Activated T-helper 2 cell treated with anti-CD3 and anti-CD28 coated beads, Interferon-gamma antibody, Interleukin-2, Interleukin-4, amounts not matched to agents 10 μg/mL and 5 μg/mL and 100 μg/mL, durations not matched to agents 14 hours and 24 hours and 36 hours (primary cell): ENCODE measurements at places on chromosomes 5 and 9. TPM values are rescaled to one million over a fixed set of nuclear protein-coding genes. Genes with fewer than 3 reads are reported as not detected.

The FCN2 gene
- total RNA-seq, result not detected in 2 replicates

DNA sequence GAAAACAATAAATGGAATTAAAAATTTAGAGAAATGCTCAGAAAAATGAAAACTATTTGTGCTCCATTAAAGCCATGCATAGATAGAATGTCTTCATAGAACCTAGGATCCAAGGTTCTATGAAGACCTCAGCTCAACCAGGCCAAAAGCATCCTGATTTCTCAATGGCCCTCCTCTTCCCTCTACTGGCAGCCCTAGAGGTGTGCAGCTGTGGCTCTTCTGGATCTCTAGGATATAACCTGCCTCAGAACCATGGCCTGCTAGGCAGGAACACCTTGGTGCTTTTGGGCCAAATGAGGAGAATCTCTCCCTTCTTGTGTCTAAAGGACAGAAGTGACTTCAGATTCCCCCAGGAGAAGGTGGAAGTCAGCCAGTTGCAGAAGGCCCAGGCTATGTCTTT is 15.1 kb downstream of the IFNA1 start:
- no peaks in the 10 kb centered on the region for H3K36me3 ChIP-seq
- no peak overlapping the region for H3K4me3 ChIP-seq
- DNase-seq, result no peak
- no peaks in the 10 kb centered on the region for H3K4me1 ChIP-seq
- H3K27ac ChIP-seq, result no peak overlapping the region

DNA sequence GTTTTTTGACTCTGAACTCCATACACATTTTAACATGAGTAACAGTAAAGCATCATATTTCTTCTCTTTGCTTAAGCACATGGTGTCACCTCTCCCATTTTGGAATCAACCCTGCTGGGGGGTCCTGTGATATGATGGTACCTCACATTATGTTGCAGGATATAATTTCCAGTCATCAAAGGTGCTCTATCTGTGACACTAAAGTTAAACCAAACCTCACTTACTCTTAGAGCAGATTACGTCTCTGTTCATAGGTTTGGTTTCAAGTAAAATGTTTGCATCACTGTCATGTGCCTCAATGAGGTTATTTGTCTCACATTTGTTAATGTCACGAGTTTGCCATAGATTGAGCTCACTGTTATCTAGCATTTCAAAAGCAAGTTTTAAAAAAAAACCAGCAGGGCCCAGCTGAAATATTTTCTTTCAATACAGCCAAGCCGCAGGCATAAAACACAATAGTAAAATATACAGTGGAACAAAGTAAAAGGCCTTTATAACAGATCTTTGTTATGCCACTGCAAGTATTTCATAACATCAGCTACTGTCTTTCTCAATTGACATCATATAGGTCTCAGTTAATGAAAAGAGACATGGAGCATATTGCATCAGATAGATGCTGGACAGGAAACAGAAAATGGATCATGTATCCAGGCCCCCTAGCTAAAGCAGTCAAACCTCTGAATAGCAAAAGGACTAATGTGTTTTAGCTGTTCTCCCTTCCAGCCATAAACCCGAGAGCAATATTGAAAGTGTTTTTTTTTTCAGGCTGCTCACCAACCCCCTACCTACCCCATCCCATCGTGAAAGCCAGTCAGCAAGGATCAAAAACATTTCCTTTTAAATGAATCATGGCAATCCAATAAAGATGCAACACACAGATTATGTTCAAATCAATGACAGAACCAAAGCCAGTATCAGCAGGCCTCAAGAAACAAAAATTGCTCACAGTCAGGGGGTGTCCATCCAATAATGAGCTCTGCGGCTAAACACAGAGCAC is 182.1 kb upstream of the ITGA1 start:
- no peak overlapping the region for H3K27ac ChIP-seq
- H3K36me3 ChIP-seq, result no peaks in the 10 kb centered on the region
- no peak overlapping the region for H3K4me3 ChIP-seq
- no peaks in the 10 kb centered on the region for H3K4me1 ChIP-seq
- no peak for DNase-seq
- no peaks in the 10 kb centered on the region for H3K27me3 ChIP-seq

- H3K4me1 ChIP-seq, result peaks cover 21% of the 10 kb centered on the region
- peak overlapping the region; percentile 95 for H3K4me3 ChIP-seq
- H3K27me3 ChIP-seq, result no peaks in the 10 kb centered on the region
- H3K36me3 ChIP-seq, result peaks cover 13% of the 10 kb centered on the region
- peak overlapping the region; percentile 89 for H3K27ac ChIP-seq
- DNase-seq, result no peak
Measured at GRCh38 chr9:130054325-130054786, 650 bp downstream of the GPR107 start.

DNA sequence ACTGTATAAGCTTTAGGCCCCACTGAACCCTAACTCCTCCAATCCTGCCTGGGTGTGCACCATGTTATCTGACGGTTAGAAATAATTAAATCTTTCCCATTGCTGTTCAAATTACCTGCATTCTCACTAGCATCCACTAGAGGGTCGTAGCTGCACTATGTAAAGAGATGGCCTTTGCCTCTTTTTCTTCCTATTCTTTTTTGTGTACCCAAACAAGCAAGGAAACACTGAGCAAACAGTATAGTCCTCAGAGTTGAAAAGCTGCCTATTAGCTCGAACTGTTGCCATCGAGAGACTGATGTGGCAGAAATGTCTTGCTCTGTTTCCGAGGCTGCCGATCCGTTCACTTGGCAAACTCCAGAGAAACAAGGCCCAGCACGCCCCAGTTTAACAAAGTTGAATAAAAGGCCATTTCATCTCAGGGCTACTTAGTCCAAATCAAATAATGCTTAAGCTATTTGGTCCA is 163.8 kb upstream of the TRPM3 start:
- no peak for DNase-seq
- no peaks in the 10 kb centered on the region for H3K4me1 ChIP-seq
- no peaks in the 10 kb centered on the region for H3K27me3 ChIP-seq

GRCh38 chr5:139167533-139167932 is 30.6 kb downstream of the SIL1 start:
- H3K27me3 ChIP-seq, result no peaks in the 10 kb centered on the region
- DNase-seq, result no peak
- H3K4me3 ChIP-seq, result no peak overlapping the region

GRCh38 chr5:179875741-179876609 is 17.4 kb upstream of the MRNIP start:
- no peak for DNase-seq
- H3K4me3 ChIP-seq, result no peak overlapping the region
- no peaks in the 10 kb centered on the region for H3K4me1 ChIP-seq
- no peaks in the 10 kb centered on the region for H3K27me3 ChIP-seq

DNA sequence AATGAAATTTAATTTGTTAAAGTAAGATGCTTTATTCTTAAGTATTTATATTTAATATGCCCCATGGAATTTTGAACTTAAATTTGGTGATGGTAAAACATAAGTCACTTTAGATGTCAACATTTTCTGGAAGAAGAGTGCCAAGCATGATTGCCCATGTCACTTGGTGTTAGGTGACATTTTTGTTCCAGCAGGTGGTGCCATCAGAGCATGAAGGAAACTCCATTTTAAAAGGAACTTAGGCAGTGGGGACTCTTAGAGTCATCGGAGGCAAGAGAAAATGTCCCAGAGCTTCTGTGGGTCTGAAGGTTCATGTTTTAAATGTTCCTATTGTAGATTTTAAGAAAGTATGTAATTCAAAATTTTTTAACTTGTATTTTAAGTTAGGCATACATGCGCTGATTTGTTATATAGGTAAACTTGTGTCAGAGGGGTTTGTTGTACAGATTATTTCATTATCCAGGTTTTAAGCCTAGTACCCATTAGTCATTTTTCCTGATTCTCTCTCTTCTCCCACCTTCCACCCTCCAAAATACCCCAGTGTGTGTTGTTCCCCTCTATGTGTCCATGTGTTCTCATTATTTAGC is 789.3 kb downstream of the SEMA5A start:
- no peak overlapping the region for H3K27ac ChIP-seq
- H3K27me3 ChIP-seq, result no peaks in the 10 kb centered on the region
- DNase-seq, result no peak
- no peak overlapping the region for H3K4me3 ChIP-seq
- no peaks in the 10 kb centered on the region for H3K4me1 ChIP-seq
